ENCODE measurements at places on chromosomes 4 and X. TPM values are rescaled to one million over a fixed set of nuclear protein-coding genes. Genes with fewer than 3 reads are reported as not detected.

PFKFB1 gene
- 0.19 TPM for total RNA-seq

RTL3 gene
- 0.14 TPM for total RNA-seq

SATL1 gene
- total RNA-seq, result not detected

KCTD8 gene
- 0.14 TPM for total RNA-seq

IGSF1 gene
- total RNA-seq, result 2.4 TPM
